ENCODE measurements at places on chromosomes 7 and 10.

- no peaks in the 10 kb centered on the region for H3K4me1 ChIP-seq
- H3K36me3 ChIP-seq: no peaks in the 10 kb centered on the region
- H3K27ac ChIP-seq: no peak overlapping the region
- H3K4me3 ChIP-seq: no peak overlapping the region
- no peaks in the 10 kb centered on the region for H3K27me3 ChIP-seq
These were observed 280.5 kb upstream of the SP8 start for GRCh38 chr7:21067216-21067615.

DNA sequence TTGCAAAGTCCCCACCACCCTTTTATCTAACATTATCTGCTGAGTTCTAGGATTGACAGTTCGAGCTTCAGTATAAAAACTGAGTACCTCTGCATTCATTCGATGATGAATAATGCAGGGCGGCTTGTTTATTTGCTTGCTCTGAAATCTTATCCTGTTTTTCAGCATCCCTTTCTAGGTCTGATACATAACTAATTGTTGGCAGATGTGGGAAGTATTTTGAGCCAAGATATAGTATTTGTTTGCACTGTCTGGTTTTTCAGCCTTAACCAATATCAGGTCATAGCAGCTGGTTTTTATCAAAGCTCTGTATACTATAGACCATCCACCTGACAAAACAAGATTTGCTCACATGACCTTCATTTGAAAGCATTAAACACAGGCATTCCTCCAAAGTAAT lies 161.4 kb downstream of the TFEC start:
- no peak for DNase-seq
- H3K27me3 ChIP-seq: no peaks in the 10 kb centered on the region
- H3K4me1 ChIP-seq: no peaks in the 10 kb centered on the region
- H3K27ac ChIP-seq: no peak overlapping the region

- H3K27me3 ChIP-seq: no peaks in the 10 kb centered on the region
- H3K27ac ChIP-seq: no peak overlapping the region
- no peak overlapping the region for H3K4me3 ChIP-seq
- no peak for DNase-seq
- H3K4me1 ChIP-seq: peaks cover 12% of the 10 kb centered on the region
These were observed 107.8 kb downstream of the ANK3 start for GRCh38 chr10:60281792-60282353.

GRCh38 chr10:77604941-77605351 lies 32.7 kb downstream of the KCNMA1 start:
- H3K4me3 ChIP-seq: no peak overlapping the region
- peaks cover 7% of the 10 kb centered on the region for H3K4me1 ChIP-seq
- DNase-seq: no peak

GRCh38 chr7:107628461-107629064 lies 32.1 kb upstream of the SLC26A4 start:
- H3K36me3 ChIP-seq: no peaks in the 10 kb centered on the region
- H3K4me1 ChIP-seq: no peaks in the 10 kb centered on the region
- DNase-seq: no peak

DNA sequence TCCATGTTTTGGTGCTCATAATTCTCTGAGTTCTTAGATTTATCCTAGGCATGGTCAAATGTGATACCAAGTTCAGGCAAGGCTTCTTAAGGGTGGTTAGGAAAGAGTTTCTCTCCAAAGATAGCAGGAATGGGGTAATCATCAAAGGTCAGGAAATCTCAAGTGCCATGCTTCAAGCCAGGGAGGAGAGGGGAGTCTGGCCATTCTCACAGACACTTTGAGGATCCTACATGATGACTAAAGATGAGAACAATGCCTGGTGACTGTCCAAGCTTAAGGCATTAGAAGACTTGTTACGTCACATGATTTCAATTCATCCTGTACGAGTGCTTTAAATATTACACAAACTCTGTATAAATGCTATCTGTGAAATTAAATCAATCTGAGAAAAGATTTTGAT lies 59.4 kb downstream of the POM121L12 start:
- H3K4me3 ChIP-seq: no peak overlapping the region
- H3K4me1 ChIP-seq: peaks cover 2% of the 10 kb centered on the region
- H3K27ac ChIP-seq: no peak overlapping the region
- no peaks in the 10 kb centered on the region for H3K36me3 ChIP-seq
- DNase-seq: no peak
- no peaks in the 10 kb centered on the region for H3K27me3 ChIP-seq

DNA sequence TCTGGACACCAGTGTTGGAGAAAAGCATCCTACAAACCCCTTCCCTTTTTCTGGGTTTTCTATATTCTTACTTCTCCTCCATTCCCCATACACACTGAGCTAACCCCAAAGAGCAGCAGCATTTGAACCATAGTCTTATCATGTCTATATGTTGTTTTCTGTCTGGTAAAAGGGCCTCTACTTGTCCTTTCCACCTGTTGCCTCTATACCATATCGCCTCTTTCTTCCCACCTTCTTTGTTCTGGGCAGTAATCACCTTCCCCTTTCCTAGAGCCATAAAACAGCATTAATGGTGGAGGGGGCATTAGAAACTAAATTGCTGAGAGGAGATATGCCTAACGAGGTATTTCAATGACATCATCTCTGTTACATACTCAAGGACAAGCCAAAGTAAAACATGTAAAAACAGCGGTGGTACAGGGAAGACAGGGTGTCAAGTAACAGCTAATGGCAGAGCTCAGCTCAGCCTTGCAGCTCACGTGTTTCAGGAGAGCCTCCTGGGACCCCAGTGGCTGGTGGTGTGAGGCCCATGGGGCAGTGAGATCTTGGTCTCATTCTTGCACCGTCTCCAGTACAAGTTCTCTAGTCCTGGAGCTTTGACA lies 20.6 kb downstream of the NPY start:
- H3K27me3 ChIP-seq: no peaks in the 10 kb centered on the region
- H3K4me1 ChIP-seq: peaks cover 1% of the 10 kb centered on the region
- no peak for DNase-seq
- no peak overlapping the region for H3K4me3 ChIP-seq
- H3K27ac ChIP-seq: no peak overlapping the region
- H3K36me3 ChIP-seq: no peaks in the 10 kb centered on the region

GRCh38 chr10:86480571-86480970 lies 41.0 kb downstream of the WAPL start:
- no peaks in the 10 kb centered on the region for H3K27me3 ChIP-seq
- H3K4me3 ChIP-seq: no peak overlapping the region
- DNase-seq: no peak
- no peak overlapping the region for H3K27ac ChIP-seq
- H3K36me3 ChIP-seq: peaks cover 4% of the 10 kb centered on the region

DNA sequence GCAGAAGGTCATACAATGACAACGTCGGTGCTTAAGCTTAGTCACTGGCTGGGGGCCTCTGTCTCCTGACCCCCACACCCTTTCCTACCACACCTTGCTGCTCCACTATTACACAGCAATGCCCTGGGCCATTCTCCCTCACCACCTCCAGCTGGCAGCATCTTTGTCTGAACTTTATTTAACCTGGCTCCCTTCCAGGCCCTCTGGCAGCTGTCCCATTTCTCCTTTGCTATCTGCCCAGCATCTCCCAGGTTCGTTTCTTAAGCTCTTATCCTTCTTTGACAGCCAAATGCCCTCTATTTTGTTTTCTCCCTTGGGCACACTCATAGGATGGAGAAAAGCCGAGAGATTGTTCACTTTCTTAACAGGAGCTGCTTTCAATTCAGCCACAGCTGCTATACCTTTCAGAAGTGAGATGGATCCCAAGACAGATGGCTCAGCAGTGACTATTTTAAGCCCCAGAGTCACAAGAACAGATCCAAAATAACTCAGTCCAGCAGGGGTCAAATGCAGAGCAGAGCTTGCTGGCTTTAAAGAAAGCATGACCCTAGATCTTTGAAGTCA lies 1277.1 kb upstream of the AUTS2 start:
- H3K27me3 ChIP-seq: no peaks in the 10 kb centered on the region
- H3K4me1 ChIP-seq: no peaks in the 10 kb centered on the region
- H3K36me3 ChIP-seq: no peaks in the 10 kb centered on the region
- no peak overlapping the region for H3K27ac ChIP-seq

- no peaks in the 10 kb centered on the region for H3K27me3 ChIP-seq
- no peak for DNase-seq
- H3K4me1 ChIP-seq: no peaks in the 10 kb centered on the region
- no peaks in the 10 kb centered on the region for H3K36me3 ChIP-seq
These were observed 726.9 kb downstream of the TNS3 start for GRCh38 chr7:46854958-46855473.

- no peak overlapping the region for H3K4me3 ChIP-seq
- H3K4me1 ChIP-seq: peaks cover 12% of the 10 kb centered on the region
- no peaks in the 10 kb centered on the region for H3K27me3 ChIP-seq
- no peak overlapping the region for H3K27ac ChIP-seq
- no peak for DNase-seq
These were observed 210.0 kb upstream of the KLF14 start for GRCh38 chr7:130943981-130944380.

DNA sequence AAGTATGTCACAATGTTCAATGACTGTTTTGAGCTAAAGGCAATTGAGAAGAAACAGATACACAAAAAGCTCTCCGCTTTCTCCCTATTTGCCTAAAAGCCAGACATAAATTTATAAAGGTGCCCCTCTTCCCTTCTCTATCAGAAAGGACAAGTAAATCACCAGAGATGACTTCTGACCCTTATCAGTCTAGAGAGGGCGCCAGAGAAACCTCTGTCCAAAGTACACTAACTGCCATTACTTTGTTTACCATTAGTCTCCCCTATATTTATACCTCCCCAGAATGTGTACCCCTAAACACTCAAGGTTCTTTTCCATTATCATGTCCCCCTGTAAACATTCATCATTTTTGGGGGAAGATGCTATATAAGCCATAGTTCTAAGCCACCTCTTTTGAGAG lies 49.3 kb downstream of the TPK1 start:
- no peaks in the 10 kb centered on the region for H3K36me3 ChIP-seq
- H3K4me3 ChIP-seq: no peak overlapping the region
- no peak overlapping the region for H3K27ac ChIP-seq
- H3K4me1 ChIP-seq: no peaks in the 10 kb centered on the region
- DNase-seq: no peak

- H3K4me3 ChIP-seq: no peak overlapping the region
- no peak for DNase-seq
- peaks cover 2% of the 10 kb centered on the region for H3K4me1 ChIP-seq
These were observed 19.6 kb downstream of the ARL4A start for GRCh38 chr7:12706900-12707536.

GRCh38 chr7:157568770-157569584 lies 232.2 kb downstream of the DNAJB6 start:
- no peak overlapping the region for H3K27ac ChIP-seq
- no peak overlapping the region for H3K4me3 ChIP-seq
- peak; percentile 26 for DNase-seq
- H3K36me3 ChIP-seq: peaks cover 100% of the 10 kb centered on the region
- no peaks in the 10 kb centered on the region for H3K27me3 ChIP-seq

DNA sequence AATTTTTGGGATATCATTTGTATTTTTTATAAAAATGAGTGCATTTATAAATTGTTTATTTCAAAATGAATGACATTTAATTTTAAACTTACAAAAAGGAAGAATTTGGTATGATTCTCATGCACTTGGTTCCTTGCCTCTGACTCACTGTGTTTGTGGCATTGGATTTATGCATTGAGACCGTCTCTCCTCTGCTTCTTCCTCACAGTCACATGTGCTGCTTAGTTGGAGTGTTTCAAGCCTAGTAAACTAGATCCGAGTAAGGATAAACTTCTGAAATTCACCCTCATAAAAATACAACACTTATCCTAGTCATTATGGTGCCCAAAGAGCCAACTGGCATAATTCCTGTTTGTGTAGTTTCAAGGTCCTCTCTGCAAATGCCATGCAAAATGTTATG lies 19.1 kb upstream of the FZD8 start:
- no peaks in the 10 kb centered on the region for H3K27me3 ChIP-seq
- H3K27ac ChIP-seq: no peak overlapping the region
- H3K4me1 ChIP-seq: peaks cover 2% of the 10 kb centered on the region
- DNase-seq: no peak
- no peaks in the 10 kb centered on the region for H3K36me3 ChIP-seq
